Right cardiac atrium (tissue), 5 donors: ENCODE measurements at places on chromosomes 3 and 15.

- no peak for DNase-seq
Observed at GRCh38 chr3:128283421-128283820, 130.1 kb downstream of the EEFSEC start.

- no peak for DNase-seq
Observed at GRCh38 chr3:98897701-98898100, 3.8 kb downstream of the DCBLD2 start.

GRCh38 chr3:167406876-167407492 is 26.9 kb upstream of the ZBBX start:
- DNase-seq = peak; percentile 14

GRCh38 chr3:194257916-194258668 is 93.0 kb downstream of the CPN2 start:
- DNase-seq = no peak

- DNase-seq = no peak
Observed at GRCh38 chr15:85000189-85000864, 18.7 kb downstream of the PDE8A start.

GRCh38 chr15:70618929-70619328 is 144.4 kb downstream of the UACA start:
- DNase-seq = no peak

GRCh38 chr3:14539742-14540491 is at the start of gene GRIP2:
GRIP2 (minus strand) TSS chr3:14540342; CDS start chr3:14540308, 34 bp downstream.
- DNase-seq = peak; percentile 31

GRCh38 chr15:66752078-66752477 is 50.0 kb downstream of the SMAD6 start:
- DNase-seq = peak; percentile 56

DNA sequence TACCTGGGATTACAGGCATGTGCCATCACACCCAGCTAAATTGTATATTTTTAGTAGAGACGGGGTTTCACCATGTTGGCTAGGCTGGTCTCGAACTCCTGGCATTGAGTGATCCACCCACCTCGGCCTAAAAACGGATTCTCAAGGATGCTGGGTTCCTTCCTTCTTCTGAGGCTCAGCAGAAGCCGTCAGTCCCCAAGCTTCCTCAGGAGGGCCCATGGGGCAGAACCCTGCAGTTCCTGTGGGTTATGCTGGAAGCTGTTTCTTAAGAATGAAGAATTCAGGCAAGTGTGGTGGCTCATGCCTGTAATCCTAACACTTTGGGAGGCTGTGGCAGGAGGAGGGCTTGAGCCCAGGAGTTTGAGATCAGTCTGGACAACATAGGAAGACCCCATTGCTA is 29.0 kb upstream of the ZNF710 start:
- DNase-seq = peak; percentile 54

GRCh38 chr3:69330891-69331400 is 54.9 kb downstream of the FRMD4B start:
- peak; percentile 56 for DNase-seq

GRCh38 chr3:51986010-51986947 is 2.9 kb downstream of the ACY1 start:
- no peak for DNase-seq

DNA sequence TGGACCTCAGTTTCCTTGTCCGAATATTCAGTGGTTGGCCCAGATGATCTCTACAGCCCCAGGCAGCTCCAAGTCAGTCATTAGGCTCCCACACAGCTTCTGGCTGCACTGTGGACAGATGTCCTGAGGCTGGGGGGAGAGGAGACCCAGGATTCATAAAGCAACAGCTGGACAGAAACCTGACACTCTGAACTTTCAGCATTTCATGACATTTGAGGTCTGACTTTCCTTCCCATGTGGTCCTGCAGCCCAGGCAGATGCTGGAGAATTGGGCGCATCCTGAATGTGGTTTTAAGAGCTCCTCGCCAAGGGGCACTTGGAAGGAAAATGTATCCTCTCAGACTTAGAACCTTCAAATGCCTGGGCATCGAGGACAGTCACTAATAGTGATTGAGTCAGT is 307.6 kb upstream of the LRRFIP2 start:
- DNase-seq = no peak

DNA sequence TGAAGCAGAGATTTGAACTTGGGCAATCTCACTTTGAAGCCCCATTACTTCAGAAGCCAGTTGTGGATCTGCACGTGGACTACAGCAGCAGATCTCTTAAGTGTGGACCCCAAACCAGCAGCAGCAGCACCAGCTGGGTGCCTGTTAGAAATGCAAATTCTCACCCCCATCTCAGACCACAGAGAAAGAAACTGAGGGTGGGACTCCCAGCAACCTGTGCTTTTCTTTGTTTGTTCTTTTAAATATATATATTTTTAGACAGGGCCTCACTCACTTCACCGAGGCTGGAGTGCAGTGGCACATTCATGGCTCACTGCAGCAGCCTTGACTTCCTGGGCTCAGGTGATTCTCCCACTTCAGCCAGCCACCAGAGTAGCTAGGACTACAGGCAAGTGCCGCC is 53.2 kb downstream of the SLTM start:
- DNase-seq = no peak

DNA sequence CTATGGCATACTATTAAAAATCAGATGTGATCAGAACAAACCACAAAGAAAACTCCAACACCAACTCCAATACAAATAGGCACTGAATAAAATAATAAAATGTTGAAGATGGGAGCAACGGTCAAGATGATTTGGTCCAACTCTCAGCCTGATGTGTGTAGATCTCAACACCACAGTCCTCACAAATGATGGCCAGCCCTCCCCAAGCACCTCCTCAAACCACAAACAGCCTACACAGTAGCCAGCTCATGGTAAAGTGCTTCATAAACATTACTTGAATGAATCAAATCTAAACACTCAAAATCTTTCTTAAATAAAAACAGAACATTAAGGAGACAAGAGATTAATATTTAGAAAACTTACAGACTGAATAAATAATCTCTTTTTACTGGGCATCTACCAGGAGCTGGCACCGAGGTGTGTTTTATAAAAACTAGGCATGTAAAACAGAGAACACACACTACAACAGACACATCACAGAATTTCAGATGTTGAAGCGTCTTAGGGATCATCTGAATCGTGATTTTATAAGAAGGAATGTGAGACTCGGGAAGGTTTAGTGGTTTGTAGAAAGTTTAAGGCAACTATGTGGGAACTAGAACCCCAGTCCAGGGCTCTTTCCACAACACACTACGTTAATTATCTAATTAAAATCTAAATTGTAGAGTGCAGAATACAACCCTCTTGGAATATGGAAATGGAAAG is 102.4 kb downstream of the MYLK start:
- DNase-seq = no peak

GRCh38 chr15:101362986-101363566 is 68.0 kb upstream of the SNRPA1 start:
- no peak for DNase-seq

DNA sequence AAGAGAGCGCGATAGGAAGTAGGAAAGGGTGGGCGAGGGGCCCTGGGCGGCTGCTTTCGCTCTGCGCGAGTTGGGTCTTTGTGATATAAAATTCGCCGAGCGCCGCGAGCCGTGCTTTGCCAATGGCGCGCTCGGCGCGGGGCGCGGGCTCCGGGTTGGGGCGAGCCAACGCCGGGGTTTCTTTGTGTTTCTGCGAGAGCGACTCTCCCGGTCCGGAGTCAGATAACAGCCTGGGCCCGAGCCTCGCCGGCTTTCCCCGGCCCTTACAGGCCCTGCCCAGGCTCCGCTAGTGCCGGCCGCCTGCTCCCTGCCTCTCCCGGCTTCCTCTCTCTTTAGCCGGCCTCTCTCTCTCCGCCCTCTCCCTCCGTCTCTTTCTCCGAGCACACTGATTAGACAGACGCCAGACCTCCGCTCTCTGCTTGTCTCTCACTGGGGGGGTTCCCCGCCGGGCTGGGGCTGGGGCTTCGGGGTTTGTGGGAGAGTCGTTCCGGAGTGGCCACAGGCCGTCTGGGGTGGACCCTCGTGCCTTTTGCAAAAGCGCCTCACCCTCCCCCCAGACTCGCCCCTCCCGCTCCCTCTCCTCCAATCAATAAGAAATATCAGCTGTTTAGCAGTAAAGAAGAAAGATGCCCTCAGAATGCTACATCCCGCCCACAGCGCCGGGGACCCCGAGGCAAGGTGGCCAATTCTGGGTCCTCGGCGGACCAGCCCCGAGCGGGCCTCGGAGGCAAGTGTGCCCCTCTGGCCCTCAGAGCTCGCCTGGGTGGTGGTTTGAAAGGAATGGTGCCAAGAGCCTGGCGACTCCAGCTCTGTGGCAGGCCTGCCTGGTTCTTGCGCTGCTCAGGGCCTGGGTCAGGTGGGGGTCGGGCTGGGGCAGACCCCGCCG is 2.9 kb downstream of the NR2F2 start:
- DNase-seq = peak; percentile 37

DNA sequence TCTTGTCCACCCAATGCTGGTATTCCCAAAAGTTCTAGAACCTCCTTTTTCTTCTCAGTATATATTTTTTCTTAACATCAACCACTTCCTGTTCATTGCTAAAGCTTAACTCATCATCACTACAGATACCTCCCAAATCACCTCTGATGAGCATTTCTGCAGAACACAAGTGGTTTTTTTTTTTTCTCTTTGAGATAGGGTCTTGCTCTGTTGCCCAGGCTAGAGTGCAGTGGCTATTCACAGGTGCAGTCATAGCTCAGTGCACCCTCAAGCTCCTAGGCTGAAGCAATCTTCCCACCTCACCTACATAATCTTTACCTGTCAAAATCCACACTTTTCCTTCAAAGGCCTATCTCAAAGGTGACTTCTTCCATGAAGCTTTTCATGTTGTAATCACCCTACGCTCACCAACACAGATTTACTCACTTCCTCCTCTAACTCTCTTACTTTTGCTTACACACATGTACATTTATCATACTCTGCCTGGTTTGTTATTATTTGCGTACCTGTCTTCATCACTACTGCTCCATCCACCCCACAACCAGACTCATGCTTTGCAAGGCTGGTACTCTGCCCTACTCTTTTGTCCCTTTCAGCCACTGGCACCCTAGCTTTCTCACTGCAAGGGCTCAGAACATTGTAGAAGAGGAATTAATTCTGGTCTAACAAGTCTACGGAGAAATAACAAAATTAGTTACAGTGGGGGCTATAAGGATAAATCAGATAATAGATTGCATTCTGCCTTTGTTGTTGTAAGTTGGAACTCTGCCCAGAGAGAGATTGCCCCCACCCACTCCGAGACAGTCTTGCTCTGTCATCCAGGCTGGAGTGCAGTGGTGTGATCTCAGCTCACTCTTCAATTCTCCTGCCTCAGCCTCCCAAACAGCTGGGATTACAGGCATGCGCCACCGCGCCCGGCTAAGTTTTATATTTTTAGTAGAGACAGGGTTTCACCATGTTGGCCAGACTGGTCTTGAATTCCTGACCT is 27.5 kb downstream of the HERC1 start:
- no peak for DNase-seq

GRCh38 chr3:34077417-34078195 is 279.2 kb downstream of the PDCD6IP start:
- no peak for DNase-seq

DNA sequence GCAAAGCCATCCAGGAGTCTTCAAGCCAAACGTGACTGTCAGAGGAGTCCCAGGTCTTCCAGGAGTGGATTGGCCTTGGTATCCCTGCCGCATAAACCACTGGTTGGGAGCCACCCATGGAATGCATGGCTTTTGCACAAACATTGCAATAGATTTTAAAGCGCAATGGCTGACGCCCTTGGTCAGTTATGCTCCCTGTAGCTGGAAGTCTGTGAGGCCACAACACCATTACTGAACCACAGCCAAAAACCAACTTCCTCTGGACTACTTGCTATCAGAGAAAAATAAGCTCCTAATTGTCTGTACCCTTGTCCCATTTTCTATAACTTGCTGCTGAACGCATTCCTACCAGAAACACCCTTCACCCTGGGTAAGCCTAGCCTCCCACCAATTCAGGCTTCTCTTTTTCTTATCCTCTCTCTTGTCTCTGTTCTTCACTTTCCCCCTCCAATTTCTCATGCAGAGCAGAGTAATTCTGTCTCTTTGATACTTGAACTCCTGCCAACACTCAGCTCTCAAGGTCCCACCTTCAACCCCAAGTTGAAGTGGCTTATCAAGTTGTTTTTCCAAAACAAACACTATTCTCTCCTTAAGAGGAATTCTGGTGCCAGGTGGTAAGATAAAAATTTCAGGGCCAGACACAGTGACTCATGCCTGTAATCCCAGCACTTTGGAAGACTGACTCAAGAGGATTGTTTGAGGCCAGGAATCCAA is 176.4 kb upstream of the UBE2E1 start:
- no peak for DNase-seq

DNA sequence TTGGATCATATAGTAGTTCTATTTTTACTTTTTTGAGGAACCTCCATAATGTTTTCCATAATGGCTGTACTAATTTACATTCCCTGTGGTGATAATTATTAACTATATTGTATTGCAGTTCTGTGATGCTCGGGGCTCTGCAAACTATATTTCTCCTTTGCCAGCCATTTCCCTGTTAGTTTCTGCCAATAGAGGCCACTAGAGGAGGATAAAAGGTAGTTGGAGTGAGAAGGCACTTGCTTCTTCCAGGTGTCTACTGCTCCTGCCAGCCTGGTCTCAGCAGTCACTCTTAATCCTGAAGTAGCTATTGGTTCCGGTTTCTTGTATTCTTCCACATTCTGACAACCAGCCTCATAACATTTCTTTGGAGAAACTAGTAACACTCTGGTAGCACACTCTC is 233.9 kb upstream of the GBE1 start:
- no peak for DNase-seq

DNA sequence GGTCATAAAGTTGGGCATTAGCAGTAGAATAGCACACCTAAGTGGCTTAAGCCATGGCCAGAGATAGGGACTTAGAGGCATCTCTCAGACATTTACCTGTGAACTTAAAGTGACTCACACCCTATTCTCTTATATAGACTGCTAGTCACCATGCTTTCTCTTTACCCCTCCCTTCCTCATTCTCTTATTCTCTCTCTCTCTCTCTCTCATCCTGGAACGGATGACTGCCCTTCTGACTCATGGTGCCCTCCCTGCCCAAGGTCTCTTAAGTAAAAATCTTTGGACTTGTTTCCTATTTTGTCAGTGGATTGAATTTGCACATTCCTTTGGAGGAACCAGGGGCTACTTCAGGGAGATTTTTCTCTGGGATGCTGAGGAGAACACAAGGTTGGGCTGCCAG is 58.8 kb downstream of the NPAP1 start:
- DNase-seq = no peak

DNA sequence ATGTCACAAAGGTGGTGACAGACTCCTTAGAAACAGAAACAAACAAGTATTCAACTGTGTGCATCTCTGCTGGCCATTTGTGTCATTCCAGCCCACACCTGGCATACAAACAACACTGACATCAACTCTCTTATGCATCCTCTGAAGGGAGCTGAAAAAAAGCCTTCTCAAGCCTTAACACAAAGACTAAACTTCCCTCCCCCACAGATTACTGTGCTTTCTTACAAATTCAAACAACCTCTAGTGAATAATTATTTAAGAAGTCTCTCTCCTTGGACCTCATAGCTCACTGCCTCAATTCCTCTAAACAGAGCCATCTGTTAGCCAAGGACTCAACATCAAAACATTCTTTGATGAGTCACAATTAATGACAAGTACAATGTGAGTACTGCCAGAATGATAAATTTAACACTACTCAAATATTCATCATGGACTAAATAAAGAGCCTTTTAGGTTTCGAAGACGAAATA is 132.1 kb downstream of the WDR76 start:
- no peak for DNase-seq

GRCh38 chr3:23002151-23002550 is 201.0 kb upstream of the UBE2E2 start:
- DNase-seq = no peak

- DNase-seq = no peak
Observed at GRCh38 chr3:57673156-57673555, 19.7 kb downstream of the DENND6A start.
